ENCODE measurements at places on chromosomes 12 and 14.
A peak's percentile ranks its signal among the peaks of the same experiment; 100 is the strongest.

- DNase-seq: peak; percentile 11
Observed at GRCh38 chr12:81257947-81258551, 180.2 kb downstream of the ACSS3 start.

DNA sequence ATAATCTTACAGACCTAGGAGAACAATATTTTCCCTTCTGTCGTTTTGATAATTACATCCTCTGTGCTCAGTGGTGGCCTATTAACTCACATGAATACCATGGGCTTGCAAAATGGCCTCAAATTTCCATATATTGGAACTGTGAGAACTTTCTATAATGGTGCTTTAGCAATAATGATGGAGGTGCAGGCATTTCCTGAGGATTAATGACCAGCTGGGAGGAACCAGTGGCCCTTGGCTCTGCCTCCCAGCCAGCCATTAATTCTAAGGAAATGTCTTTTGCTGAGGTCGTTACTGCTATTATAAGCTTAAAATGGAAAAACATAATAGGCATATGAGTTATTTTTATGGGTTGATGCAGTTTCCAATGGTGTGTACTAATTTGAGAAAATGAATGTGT lies 33.6 kb downstream of the HMGA2 start:
- DNase-seq: no peak

DNA sequence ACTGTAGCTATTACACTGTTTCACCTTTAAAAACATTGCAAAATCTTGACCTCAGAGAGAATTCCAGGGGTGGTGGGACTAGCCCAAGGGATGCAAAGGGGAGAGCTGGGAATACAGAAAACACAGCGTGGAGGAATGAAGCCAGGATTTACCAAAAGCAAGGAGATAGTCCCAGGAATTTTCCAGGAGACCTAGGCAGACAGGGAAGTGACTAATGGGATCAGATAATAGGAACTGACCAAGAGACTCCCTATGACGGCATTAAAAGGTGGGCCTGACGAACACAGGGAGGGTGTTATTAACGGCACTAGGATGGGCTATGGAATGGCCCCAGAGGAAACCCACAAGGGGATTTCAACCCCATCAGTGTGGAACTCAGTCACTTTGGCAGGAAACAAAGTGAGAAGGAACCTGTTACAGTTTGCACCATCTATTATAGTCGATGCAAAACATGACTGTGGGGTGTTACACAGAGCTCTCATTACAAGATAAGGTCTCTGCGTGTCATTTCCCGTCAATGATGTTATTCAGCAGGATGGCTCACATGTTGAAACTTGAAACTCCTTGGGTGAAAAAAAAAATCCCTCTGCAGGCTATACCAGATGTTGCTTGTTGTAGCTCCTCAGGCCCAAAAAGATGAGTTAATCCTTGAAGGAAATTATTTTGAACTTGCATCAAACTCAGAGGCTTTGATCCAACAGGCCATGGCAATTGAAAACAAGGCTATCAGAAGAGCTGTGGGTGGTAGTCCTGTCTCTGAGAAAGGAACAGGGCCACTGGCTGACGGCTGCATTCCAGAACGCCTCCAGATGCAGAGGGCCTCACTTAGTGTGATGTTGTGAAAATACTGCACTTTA lies 58.7 kb downstream of the DRAM1 start:
- DNase-seq: no peak

DNA sequence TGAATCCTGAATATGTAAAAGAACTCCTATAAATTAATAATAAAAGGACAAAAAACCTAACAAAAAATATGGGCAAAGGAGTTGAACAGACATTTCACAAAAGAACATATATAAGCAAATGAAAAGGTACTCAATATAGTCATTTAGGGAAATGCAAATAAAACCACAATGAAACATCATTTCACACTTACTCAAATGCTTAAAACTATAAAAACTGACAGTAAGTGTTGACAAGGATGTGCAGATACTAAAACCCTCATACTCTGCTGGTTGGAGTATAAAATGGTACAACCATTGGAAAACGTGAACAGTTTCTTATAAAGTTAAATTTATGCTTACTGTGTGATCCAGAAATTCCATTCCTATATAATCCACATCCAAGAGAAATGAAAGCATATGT lies 247.1 kb downstream of the GXYLT1 start:
- no peak for DNase-seq

- no peak for DNase-seq
Observed at GRCh38 chr12:75990189-75990912, 41.2 kb downstream of the PHLDA1 start.

DNA sequence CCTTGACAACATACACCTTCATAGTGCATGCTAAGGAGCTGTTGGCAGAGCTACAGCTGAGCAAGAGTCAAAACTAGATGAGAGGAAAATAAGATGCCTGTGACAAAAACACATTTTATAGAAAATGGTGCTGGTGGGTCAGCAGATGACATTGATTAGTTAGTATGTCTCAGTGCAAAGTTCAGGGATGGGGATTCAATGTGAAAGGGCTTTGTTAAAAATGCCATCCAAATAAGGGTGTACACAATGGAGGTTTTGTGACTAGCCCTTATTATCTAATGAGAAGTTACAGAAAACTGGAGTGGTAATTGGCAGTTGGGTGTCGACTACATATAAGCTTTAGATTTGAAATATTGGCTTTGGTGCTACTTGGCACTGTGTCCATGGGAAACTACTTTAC lies 169.0 kb downstream of the MON2 start:
- DNase-seq: no peak

- no peak for DNase-seq
Observed at GRCh38 chr12:92096346-92097136, 49.1 kb downstream of the BTG1 start.

- DNase-seq: no peak
Observed at GRCh38 chr12:49489720-49490119, 49.1 kb upstream of the KCNH3 start.

- no peak for DNase-seq
Observed at GRCh38 chr12:79655036-79655435, 35.7 kb downstream of the PAWR start.

DNA sequence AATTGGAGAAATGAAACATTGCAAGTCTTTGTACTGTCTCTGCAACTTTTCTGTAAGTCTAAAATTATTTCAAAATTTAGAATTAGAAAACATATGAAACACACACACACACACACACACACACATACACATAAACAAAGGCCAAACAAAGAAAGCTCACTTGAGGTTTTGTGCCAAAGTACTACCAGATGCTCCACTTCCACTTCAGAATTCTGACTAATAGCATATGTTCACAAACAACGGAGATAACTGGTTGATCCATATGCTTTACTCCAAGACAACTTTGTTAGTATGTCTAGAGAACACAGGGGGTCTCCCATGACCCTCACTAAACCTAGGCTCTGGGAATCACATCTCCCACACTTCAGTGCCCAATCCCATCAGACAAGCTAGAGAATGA lies 133.8 kb upstream of the CLEC14A start:
- no peak for DNase-seq

DNA sequence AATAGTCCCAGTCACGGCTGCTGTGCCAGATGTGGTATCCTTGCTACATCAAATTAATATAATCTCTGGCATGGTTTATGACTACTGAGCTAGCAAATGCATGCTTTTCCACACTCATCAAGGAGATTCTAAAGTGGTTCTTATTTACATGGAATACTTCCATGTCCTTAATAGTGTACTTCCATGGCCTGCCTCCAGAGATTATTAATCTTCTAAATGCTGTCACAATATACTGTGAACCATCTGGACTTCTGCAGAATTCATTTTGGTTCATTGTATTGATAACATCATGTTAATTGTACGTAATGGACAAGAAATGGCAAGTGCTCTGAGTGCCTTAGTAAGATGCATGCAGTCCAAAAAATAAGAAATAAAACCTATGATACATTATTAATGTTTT lies 230.8 kb downstream of the NUAK1 start:
- no peak for DNase-seq

DNA sequence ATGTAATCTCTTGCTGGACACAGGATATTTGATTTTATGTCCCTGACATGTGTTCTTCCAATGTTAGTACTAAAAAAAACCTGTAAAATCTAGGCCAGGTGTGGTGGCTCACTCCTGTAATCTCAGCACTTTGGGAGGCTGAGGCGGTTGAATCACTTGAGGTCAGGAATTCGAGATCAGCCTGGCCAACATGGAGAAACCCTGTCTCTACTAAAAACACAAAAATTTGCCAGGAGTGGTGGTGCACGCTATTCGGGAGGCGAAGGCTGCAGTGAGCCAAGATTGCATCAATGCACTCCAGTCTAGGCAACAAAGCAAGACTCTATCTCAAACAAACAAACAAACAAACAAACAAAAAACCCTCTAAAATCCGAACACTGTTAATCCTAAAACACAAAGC lies 68.0 kb downstream of the FERMT2 start:
- DNase-seq: no peak

GRCh38 chr12:91249054-91249453 lies 66.4 kb upstream of the DCN start:
- DNase-seq: no peak

DNA sequence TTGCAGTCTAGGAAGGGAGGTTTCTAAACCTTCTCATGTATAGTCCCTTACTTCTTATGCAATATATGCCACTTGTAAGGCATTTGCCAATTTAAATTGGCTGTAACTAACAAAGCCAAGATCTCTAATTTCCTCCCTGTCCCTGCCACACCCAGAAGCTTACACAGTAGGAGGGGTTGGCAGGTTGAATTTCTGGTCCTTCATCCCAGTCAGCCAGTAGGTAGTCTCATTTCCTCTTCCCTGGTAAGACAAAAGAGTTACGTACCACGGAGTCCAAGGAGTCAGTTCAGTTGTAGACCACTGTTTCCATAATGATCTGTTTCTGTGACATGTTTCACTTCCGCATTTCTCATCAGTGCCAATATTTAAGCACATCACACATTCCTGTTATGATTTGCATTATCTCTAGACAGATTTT lies 47.0 kb upstream of the PLBD1 start:
- no peak for DNase-seq

DNA sequence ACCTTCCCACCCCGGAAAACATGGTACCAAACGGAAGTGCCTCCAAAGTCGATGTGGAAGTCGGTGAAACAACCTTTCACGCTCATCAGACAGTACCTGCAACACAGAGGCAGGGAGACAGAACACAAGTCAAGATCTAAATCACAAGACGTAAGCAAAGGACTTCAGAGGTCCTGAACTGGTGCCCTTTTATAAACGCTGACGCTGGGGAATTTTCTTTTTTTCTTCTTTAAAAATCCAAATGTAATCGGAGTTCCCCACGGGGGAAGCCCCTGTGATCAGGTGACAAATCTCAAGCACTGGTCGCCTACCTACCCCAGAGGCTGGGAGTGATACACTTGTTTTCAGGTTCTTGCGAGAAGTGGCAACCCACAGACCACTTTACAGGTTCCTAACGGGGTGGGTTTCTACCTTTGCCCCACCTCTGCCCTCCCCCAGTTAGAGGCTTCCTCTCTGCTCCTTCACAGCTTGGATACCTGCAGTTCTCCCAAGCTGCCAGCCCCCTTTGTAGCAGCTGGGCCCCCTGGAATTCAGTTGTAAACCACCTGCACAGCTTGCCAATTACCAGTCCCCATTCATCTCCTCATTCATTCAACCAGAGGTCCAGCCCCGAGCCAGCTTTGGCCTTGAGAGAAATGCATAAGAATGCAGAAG lies 46.2 kb downstream of the KDM2B start:
- DNase-seq: no peak

GRCh38 chr12:3241621-3242020 lies 164.4 kb downstream of the TSPAN9 start:
- DNase-seq: no peak

DNA sequence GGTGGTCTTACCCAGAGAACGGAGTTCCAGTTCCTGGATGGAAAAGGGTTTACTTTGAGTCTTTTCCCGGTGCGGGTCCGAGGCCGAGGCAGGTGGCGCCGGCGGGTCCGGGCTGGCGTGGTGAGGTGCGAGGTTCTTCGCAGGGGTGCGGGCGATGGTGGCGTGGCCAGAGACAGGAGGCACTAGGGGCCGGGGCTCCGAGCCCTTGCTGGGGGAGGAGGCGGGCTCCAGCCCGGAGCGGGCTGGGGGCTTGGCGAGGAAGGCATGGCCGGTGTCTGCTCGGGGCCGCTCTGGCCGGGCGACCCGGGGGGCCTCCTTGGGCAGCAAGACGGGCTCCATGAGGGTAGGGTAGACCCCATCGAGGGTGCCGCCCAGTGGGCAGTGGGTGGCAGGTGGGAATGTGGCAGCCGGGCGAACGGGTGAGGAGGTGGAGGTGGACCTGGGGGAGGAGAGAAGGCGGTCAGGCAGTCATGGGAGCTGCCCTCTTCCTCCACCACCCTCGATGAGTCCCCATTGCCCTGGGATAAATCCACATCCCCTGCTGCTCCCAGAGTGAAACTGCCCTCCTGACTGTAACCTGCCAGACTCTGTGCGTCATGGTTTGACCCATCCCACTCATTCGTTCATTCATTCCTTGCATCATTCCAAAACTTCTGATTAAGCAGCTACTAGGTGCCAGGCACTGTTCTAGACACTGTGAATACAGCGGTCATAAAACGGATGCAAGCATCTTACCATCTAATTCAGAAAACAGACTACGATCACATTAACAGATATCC lies 42.0 kb downstream of the RFLNA start:
- DNase-seq: no peak

GRCh38 chr14:32078023-32078857 lies 1.1 kb downstream of the ARHGAP5 start:
- peak; percentile 31 for DNase-seq
